Cerebellar nuclear complex (tissue), 1 donor: ENCODE measurements at places on chromosomes 16 and 17.

DNA sequence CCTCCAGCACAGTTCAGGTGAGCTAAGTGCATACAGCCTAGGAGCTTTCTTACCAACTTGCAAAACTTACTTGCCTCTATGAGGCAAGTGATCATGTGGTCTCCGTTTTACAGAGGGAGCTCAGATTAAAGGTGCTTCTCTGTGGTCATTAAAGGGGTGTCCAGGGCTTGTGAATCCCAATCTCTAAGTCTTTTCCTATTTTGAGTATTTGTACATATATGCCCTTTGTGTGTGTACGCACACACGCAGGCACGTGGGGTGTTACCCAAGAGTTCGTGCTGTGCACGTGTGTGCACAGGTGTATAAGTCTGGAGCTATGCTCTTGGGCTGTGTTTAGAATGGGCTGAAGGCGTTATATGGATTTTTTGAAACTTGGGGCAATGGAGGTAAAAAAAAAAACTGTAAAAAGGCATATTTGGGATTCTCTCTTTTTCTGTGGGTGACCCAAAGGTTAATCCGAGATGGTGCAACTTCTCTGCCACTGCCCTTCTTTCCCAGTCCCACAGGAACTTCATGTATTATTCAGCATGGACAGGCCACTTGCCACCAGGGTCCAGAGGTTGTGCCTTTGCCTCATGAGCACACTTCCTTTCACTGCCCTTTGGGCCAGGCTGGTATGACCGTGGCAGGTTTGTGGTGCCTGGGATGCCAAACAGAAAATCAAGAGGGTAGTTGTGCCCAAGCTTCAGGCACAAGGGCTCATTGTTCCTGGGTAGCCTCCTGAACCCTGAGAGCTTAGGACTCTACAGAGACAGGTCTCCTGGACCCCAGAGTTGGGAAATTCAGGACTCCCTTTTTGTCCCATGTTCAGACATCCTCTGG, 1.5 kb downstream of the ABCC3 start:
- DNase-seq: no peak

GRCh38 chr16:4410335-4411075, 5.9 kb downstream of the CORO7 start:
- no peak for DNase-seq

GRCh38 chr17:32763855-32764439, 113.0 kb downstream of the MYO1D start:
- DNase-seq: no peak

DNA sequence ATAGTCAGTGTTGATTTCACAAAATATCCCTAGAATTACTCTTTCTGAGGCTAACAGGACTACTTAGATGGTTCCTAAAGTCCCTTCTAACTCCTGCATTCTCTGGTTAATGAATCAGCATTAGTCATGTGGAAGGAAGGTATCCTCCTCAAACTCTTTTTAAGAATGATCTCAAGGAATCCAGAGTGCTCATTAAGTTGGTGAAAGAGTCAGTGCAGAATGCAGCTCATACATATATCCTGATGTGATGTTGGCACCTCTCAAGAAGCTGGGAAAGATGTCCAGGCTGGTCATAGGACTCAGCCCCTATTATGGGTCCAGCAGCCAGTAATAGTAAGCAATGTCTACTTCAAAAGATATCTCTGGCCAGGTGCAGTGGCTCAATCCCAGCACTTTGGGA, 65.5 kb downstream of the PIGL start:
- DNase-seq: no peak

GRCh38 chr16:13896543-13897182, 23.3 kb upstream of the ERCC4 start:
- no peak for DNase-seq

DNA sequence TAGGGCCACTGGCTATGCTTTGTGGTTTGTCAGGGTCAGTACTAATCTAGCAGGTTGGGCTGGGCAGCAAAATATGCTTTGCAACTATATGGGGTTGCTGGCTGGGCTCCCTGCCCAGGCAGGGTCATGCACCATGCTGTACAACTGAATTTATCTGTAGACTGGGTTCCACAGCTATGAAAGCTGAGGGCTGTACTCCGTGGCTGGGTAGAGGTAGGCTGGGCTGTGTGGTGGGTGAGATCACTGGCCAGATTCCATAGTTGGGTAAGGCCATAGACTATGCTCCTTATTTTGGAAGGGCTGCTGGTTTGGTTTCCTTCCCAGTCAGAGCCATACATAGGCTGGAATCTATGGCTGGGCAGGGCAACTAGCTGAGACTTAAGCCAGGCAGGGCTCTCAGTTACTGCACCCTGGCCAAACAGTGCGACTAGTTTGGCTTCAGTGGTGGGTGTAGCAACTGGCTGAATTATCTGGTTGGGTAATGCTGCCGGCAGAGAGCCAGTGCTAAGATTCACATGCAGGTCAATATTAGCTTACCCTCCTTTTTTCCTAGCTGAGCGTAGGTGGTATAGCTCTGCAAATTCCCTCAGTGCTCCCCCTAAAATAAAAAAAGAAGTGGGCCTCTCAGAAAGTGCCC, 769.1 kb upstream of the CDH8 start:
- no peak for DNase-seq

- no peak for DNase-seq
Measured at GRCh38 chr17:29562615-29563014, 4.2 kb downstream of the ABHD15 start.

GRCh38 chr16:67672739-67673662, 6.4 kb downstream of the C16orf86 start:
- no peak for DNase-seq

- no peak for DNase-seq
Measured at GRCh38 chr17:39867880-39868553, at the start of gene ZPBP2. Gene ZPBP2, plus strand, starts transcription at chr17:39868202. Its CDS starts 153 bp downstream, at chr17:39868355.

DNA sequence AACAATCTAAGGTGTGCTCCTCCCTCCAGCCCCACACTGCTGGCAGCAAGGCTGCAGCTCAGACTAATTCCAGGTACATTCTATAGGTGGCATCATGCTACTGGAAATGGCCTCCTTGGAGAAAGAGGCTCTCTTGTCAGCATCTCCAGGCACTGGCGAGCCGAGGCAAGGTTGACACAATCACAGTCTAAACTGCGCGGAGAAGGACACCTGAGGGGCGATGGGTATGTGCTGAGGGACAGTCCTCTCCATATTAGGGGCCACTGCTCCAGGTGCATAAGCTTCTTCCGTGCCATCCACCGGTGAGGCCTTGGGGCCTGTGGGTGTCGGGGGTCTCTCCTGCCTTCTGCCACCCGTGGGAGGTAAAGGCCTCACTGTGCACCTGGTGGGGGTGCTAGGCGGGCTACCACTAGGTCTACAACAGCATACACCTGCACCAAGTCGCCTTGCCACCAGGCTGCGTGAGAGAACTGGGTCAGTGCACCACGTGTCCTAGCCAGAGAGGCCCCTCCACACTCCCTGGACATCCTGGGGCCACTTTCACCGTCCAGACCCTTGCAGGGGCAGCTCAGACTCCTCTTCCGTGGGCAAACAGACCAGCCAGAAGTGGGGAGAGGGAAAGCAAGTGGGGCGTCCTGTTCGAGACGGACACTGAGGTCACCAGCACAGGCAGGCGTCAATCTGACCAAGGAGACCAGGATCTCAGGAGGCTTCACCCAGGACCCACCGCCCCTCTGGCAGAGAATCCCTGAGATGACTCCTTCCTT, 12.1 kb upstream of the CBX8 start:
- DNase-seq: no peak

- DNase-seq: no peak
Measured at GRCh38 chr16:11792410-11793241, 4.4 kb downstream of the ZC3H7A start.

GRCh38 chr17:17416007-17416399, 60.8 kb upstream of the MED9 start:
- no peak for DNase-seq
